ENCODE measurements at places on chromosomes 3 and 15.
A peak's percentile ranks its signal among the peaks of the same experiment; 100 is the strongest.

GRCh38 chr3:76702676-76703075 lies 337.2 kb upstream of the ROBO2 start:
- DNase-seq: no peak

GRCh38 chr15:77964193-77964592 lies 113.3 kb downstream of the TBC1D2B start:
- DNase-seq: no peak

DNA sequence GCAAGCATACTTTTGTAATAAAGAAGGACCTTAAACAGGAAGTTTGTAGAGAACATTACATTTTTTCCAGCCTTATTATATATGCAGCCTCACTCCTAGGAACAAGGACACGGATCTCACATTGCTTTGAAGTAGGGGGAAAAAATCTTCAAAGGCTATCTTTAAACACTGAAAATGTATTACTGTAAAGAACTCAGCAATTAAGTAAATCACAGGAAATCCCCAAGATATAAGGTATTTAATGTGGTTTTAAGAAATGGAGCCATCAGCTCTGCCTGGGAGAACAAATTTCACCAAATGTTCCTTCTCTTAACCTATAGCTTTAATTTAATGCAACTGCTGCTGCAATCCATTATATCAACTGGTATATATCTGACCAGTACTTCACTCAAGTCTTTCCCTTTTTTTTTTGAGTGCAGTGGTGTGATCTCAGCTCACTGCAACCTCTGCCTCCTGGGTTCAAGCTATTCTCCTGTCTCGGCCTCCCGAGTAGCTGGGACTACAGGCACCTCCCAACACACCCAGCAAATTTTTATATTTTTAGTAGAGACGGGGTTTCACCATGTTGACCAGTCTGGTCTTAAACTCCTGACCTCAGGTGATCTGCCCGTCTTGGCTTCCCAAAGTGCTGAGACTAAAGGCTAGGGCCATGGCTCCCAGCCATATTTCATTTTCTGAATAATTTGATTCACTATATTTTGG lies 2.8 kb downstream of the BTLA start:
- no peak for DNase-seq

DNA sequence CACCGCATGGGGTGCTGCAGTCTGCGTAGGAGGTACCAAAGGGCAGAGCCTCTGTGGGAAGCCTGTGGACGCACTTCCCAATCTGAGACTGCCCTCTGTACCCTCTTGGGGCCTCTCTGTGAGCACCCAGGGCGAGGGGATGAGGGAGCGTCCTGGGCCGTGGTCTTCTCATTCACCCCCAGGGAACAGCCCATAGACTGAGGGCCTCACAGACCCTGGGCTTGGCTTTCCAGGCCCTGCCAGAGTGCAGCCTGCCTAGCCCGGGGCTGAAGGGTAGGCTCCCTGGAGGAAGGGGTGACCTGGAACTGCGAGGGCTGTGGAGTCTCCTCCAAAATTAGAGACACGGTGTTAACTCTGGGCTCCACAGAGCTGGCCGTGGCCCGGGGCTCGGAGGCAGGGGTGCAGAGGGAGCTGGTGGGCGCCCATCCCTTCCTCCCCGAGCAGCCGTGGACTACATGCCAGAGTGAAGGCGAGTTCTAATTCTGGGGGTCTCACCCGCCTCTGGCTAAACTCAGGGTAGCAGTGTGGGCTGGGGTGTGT lies 468 bp upstream of the SPTBN5 start:
- DNase-seq: no peak

- DNase-seq: no peak
Measured at GRCh38 chr3:137845194-137845593, 81.1 kb downstream of the SOX14 start.

DNA sequence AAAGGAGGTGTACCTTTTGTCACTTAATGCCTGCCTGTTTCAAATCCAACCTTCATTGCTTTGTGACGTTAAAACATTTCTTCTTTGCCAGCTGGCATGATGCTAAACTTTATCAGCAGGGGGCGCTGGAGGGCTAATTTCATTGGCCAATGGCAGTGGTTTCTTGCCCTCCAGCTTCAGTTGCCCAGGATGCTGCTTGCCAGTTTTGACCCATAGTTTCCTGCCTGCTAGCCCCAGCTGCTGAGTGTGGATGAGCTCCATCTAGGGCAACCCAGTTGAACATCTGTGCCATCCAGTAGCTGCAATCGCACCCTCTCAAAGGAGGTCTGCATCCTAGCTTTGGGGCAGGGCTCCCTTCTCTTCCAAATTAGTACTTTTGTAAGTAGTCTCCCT lies 22.1 kb downstream of the ACKR2 start:
- peak; percentile 90 for DNase-seq

GRCh38 chr3:190059242-190059590 lies 61.5 kb downstream of the P3H2 start:
- DNase-seq: no peak

DNA sequence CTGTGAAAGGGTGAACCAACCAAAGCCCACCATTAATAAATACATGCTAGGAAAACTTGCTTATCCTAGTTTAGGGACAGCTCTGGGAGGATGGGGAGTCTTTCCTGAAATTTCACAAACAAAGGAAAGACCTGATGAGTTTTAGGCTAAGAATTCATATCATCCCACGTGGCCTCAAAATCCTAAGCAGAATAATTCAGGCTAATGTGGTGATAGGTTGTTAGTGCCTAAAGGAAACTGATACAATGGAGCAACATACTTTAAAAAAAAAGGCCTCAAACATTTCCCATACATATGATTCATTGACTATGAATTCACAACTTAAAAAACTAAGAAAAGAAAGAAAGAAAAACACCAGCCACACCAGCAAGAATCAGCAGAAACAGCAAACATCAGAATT lies 126.9 kb upstream of the CNTN4 start:
- no peak for DNase-seq

GRCh38 chr15:74843891-74844299 lies 939 bp upstream of the ULK3 start:
- no peak for DNase-seq

- DNase-seq: no peak
Measured at GRCh38 chr15:35724626-35725025, 178.7 kb upstream of the DPH6 start.

- DNase-seq: no peak
Measured at GRCh38 chr3:123071146-123071545, 4.3 kb downstream of the PDIA5 start.

DNA sequence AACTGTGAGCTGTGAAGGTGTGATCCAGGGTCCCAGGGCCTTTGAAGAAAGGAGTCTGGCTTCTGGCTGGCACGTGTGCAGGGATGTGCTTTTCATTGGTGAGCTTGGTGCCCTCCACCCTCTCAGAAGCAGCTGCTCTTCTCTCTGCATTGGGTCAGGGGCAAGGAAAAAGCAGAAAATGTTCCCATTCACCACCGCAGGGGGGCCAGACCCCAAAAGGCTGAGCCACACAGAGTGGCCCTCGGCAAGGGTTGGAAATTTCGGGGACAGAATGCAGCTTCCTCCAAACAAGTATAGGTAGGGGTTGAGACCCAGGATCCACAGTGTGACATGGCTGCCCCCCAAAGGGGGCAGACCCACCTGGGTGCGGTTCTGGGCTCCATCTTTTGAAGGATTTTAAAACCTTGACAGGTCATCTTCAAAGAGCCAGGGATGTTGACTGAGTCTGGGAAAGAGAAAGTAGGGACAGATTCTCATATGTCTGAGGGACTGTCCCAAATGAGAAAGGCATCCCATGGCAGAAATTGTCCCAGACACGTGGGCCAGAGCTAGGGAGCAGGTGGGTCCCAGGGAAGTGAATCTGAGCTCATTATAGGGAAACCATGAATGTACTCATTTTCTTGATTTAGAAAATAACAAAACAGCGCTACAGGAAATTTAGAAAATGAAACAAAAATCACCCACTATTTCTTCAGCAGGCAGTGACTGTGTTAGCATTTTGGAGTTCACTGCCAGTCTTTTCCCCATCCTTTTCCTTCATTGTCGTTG lies 2.7 kb downstream of the CSK start:
- DNase-seq: peak; percentile 19

DNA sequence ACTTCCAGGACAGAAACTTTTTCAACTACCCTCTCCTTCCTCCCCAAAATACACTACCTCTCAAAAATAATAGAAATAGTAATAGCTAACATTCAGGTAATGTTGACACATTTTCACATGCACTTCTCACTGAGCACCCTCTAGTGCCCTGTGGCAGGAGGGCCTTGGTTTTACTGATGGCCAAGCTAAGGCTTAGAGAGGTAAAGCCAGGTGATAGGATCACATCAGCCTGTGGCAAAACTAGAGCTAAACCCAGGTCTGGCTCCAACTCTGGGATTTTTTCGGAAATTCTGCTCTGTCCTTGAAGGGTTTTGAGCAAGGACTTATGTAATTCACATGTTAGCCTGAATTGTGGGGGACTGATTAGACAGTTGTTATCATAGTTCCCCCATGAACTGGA lies 922 bp upstream of the TAMM41 start:
- DNase-seq: no peak

GRCh38 chr3:11047500-11047899 lies 55.0 kb downstream of the SLC6A1 start:
- no peak for DNase-seq

DNA sequence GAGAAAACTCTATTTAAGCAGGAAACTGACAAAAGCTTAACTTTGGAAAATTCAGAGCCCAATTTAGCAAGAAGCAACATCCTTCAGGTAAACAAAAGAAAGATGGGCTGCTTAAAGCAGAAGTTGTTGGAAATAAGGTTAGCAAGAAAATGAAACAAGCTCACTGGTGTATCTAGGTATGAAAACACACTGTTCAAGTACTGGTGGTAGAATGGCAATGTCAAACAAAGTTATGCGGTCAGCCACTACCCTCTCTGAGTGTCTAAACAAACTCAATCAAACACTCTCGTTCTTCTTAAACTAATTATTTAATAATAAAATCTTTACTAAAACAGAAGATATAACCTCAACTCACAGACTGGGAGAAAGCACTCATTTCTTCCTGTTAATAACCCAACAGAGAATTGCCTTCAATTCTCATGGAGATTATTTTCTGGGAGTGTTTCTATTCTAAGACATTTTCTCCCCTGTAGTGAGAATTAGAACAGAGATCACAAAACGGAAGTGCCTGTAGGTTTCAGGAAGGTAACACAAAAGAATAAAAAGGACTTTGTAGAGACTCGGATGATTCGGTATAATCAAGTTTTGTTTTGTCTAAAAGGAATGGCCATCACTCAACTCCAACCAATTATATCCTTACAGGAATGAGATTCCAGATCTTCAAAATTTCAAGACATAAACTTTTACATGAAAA lies 28.9 kb downstream of the PRICKLE2 start:
- DNase-seq: no peak

DNA sequence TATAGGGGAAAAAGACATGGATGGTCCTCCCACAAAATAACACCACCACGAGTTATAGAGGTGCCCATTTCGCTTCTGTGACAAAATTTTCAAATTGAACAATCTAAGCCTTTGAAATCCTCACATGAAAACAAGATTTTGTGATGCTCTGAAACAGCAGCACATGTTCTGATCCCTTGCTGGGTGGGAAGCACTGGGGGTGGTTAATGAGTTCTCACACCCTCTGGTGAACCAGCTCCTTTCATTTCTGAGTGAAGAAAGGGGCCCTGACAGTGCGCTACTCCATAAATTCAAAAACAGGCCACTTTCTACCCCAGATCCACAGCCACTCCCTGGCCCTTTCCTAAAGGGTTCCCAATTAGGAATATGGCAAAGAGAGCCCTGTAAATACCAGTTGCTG lies 129.3 kb downstream of the TNIK start:
- DNase-seq: no peak

Data from colonic mucosa (tissue), 4 donors.